GOT3 (cell line): ENCODE measurements at places on chromosomes 12 and 14.

DNA sequence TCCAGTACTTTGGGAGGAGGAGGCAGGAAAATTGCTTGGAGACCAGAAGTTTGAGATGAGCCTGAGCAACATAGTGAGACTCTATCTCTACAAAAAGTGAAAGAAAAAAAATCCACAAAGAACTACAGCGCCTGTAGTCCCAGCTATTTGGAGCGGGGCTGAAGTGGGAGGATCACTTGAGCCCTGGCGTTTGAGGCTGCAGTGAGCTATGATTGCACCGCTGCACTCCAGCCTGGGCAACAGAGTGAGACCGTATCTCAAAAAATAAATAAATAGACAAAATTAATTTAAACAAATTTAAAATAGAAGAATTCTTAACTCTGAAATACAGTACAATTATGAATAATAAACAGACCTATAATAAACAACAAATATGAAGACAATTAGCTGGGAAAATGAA is 40.9 kb downstream of the ATL1 start:
- no peak for DNase-seq

DNA sequence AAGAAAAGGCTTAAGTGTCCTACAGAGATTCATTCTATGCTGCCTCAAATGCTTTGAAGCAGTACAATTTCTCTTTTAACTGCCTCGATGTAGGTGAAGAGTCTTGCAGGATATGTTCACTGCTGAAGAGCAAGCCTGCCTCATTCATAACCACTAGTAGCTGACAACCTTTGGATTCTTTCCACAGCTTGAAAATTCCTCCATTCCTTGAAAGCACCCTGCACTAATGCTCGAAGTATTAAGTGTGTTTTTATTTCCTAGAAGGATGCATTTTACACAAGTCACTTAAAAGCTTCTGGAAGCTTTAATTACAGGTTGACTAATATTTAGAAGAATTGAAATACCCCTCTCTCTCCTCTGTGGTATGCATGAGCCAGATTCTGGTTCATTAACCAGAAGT is 429.4 kb downstream of the DIO2 start:
- DNase-seq = no peak

- no peak for DNase-seq
These were observed 2.0 kb upstream of the CLEC6A start for GRCh38 chr12:8453796-8454195.

DNA sequence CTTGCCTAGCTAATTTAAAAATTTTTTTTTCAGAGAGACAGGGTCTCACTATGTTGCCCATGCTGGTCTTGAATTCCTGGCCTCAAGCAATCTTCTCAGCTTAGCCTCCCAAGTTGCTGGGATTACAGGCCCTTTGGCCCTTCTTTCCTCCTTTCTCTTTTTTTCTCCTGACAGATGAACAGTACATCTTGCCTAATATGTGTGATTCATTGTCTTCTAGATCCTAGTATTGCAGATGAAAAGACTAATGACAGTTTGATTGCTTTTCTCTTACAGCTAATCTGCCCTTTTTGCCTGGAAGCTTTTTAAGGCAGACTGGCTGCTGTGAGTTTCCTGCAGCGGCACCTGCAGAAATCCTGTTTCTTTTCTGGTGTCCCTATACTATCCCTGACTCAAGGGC is 12.0 kb downstream of the DEPDC4 start:
- DNase-seq = no peak

- DNase-seq = no peak
These were observed 93.2 kb downstream of the TMTC3 start for GRCh38 chr12:88235183-88235833.

GRCh38 chr14:91317381-91318308 is 73.1 kb upstream of the GPR68 start:
- DNase-seq = no peak

GRCh38 chr12:130715150-130715997 is 725 bp downstream of the RIMBP2 start:
- DNase-seq = no peak

- DNase-seq = peak; percentile 62
These were observed at the start of gene TRIM9 for GRCh38 chr14:51094901-51095853. TRIM9 (minus strand) TSS chr14:51095105; CDS start chr14:51094939, 166 bp downstream.

DNA sequence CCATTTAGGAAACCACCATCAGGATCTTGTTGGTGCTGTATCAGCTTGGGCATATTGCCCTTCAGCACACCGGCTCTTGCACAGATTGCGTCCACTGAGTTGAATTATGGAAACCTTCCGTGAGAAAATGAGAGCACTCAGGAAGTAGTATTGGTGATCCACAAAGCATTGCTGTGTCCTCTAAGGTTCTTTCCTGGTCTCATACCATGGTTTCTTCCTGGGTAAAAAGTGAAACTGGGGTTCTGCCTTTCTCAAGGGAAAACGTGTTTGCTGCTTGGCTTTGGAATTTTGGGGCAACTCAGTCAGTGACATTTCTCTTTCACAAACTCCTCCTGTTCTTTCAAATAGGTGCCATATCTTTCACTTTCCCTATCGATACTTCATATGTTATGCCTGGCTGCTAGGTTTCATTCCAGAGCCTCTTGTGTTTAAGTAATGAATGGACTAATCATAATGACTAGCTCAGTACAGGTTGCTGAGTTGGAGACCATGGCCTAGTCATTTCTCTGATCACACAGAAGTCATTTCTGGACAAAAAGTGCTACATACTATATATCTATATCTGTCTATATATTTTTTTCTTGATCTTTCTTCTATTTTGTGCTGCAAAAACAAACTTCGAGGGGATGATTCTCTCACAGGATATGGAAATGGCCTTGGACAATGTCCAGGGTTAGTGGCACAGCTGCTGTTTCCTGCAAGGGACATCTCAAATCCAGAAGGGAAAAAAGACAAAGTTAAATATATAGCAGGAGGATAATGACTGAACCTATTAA is 423.4 kb downstream of the ZFP36L1 start:
- DNase-seq = no peak
